OCI-M1 (cell line): ENCODE measurements at places on chromosomes 12 and 14.

- DNase-seq, result no peak
Observed at GRCh38 chr12:47841910-47842309, 22.2 kb upstream of the HDAC7 start.

- DNase-seq, result peak; percentile 82
Observed at GRCh38 chr12:26119391-26119989, 5.3 kb downstream of the BHLHE41 start.

DNA sequence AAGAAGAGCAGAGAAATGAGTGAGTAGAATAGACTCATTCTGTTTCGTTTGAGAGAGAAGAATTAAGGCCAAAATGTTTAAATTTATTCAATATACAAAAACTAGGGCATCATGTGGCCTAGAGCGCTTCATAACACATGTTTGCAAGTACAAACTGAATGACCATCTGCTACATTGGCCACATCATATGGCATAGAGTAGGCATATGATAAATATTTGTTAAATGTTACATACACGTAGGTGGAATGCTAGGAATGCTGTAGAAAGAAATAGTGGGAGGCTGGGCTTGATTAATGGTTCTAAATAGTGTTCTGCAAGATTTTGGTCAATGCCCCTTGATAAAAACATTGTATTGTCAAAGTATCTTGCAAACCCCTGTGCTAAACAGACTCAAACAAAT, 10.8 kb downstream of the MGP start:
- DNase-seq, result no peak

GRCh38 chr14:36028218-36028617, 148.3 kb downstream of the PTCSC3 start:
- no peak for DNase-seq

DNA sequence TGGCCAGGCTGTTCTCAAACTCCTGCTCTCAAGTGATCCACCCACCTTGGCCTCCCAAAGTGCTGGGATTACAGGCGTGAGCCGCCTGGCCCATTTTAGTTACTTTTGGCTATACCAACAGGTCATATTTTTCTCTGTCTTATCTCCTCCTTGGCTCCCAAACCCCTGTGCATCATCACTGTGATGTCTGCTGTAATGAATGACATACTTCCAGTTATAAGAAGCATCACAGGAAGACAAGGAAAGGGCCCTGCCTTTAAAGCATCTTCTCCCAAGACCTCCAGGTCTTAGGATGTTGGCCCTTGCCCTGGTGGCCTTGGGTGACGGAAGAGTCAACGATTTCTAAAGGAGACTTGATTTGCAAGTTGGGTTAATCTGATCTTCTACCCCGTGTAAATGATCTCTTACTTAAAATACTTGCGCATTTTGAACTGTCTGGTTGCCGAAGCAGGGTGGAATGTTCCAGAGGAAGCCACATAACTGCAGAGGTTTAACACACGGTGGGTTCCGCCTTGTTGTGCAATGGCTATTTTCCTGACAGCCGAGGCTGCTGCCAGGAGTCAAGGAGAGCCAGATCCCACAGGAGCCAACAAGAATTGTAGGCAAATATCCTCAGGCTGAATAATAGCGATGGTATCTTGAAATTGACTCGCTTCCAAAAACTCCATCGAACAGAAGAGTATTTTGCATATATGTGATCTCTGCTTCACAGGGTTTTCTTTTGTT, 55.7 kb upstream of the PLXNC1 start:
- no peak for DNase-seq

- DNase-seq, result no peak
Observed at GRCh38 chr14:79965896-79966295, 245.4 kb downstream of the DIO2 start.

DNA sequence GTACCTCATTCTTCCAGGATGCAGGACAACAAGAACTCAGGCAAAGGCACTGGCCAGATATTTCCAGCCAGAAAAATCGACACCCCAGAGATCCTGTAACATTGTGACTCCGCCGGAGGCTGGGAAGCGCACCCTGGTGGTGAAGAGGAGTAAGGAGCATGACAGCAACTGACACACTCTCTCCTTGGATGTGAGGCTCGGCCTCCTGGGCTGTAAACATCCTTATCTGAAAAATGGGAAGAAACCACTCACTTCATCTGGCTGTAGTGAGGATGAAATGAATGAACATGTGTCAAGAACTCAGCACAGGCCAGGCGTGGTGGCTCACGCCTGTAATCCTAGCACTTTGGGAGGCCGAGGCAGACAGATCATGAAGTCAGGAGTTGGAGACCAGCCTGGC, 27.5 kb downstream of the TCHP start:
- DNase-seq, result peak; percentile 11

- DNase-seq, result no peak
Observed at GRCh38 chr12:132218527-132218875, 74.2 kb downstream of the NOC4L start.

- DNase-seq, result peak; percentile 8
Observed at GRCh38 chr12:103518899-103519298, 23.1 kb upstream of the C12orf42 start.

DNA sequence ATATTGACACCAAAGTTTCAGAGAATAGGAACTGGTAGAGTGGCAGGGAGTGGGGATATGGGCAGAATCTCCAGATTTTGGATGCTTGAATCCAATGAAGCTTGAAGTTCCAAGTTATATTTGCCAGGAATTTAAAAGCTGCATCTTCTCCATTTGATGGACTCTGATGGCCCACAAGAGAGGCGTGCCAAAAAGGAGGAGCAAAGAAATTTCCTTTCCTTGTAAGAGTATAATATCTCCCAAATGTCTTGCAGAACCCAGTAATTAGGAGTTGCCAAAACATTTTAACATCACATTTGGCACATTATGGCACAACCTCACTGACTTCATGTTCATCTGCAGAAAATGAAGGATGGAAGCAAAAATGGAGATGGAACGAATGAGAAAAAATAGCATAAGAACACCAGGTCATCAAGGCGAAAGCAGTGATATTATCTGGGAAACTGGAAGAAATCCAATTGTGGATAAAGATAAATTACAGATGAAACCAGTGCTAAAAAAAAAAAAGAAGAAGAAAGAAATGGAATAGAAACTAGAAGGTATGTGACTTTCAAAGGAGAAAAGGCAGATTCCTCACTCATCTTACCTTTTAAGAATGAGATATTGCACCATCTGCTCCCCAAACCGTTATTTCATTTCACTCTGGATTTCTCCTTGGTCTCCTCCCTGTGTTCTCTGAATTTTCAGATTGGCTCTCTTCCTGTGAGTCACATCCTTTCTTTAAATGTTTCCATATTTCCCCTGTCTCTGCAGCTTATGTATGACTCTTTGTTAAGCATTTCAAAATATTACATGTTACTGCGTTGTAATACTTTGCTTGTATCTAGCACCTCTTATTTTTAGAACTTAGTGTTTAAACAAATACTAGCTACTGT, 13.5 kb upstream of the FLRT2 start:
- DNase-seq, result peak; percentile 20

- DNase-seq, result no peak
Observed at GRCh38 chr12:8970432-8970831, 18.9 kb upstream of the KLRG1 start.

- no peak for DNase-seq
Observed at GRCh38 chr12:70364695-70365397, 1.2 kb upstream of the KCNMB4 start.

DNA sequence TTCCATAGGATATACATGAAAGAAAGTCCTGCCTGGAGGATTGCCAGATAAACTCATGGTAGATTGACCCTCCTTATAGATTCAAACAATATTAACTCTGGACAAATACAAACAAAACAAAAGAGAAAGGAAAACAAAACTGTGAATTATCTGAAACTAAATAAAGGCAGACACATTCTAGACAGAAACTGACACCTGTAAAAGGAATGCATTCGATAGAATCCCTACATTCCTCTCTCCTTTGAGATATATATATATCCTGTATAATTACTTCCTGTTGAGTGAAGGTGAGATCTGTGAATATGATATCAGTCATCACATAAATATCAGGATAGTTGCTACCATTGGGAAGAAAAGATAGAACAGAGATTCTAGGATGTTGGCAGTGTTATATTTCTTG, 948.4 kb upstream of the ATXN7L3B start:
- DNase-seq, result no peak

DNA sequence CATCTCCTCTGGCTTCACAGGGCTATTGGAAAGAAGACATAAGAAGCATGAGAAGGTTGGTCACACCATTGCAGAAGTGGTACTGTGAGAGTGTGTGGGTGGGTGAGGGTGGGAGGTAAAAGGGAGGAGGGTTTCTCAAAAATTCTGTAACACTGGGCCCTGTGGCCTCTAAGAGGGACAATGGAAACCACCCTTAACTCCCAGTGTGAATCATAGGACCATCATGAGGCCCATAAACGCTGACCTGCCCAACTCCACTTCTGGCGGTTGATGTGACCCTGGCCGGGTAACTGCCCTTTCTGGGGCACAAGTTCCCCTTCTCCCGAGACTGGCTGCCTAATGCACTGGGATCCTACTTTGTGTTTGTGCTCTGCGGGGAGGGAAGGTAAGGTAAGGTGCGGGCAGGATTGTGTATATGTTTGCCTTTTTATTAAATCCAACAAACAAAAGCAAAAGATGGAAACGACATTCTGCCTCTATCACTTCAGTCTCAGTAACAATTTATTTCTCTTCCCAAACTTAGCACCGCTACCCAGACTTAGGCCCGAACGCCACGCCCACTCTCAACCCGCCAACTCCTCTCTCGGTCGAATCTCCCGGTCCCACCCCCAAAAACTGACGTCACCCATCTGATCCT, 551 bp downstream of the METTL1 start:
- peak; percentile 97 for DNase-seq

- no peak for DNase-seq
Observed at GRCh38 chr14:89476354-89476896, 59.4 kb upstream of the FOXN3 start.

DNA sequence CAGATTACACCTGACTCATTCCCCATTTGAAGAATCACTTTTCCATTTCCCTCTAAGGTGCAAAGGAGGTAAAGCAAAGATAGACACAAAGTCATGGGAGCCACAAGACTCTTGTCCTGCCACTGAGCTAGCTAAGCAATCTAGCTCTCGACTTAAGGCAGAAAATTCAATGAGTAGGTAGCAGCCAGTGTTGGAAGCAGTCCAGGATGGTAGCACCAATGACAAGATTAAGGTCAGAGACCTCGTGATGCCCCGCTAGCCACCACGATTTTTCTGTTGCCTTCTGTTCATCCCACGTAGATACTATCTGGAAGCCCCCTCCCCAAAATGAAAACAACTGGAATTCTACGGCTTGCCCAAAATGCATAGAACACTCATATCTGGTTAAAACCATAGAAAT, 1.4 kb downstream of the VAMP1 start:
- DNase-seq, result peak; percentile 26

DNA sequence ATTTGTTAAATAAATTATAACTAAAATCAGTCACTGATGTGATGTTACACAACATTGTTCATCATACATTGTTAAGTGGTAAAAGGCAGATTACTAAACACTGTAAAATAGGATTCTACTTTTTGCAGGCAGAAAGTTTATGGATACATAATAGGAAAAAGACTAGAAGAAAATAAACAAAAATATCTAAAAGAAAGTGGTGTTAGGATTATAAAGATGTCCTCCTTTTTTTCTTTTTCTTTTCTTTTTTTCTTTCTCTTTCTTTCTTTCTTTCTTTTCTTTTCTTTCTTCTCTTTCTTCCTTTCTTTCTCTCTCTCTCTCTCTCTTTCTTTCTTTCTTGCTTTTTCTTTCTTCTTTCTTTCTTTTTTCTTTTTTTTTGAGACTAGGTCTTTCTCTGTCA, 39.6 kb upstream of the HELB start:
- DNase-seq, result no peak

DNA sequence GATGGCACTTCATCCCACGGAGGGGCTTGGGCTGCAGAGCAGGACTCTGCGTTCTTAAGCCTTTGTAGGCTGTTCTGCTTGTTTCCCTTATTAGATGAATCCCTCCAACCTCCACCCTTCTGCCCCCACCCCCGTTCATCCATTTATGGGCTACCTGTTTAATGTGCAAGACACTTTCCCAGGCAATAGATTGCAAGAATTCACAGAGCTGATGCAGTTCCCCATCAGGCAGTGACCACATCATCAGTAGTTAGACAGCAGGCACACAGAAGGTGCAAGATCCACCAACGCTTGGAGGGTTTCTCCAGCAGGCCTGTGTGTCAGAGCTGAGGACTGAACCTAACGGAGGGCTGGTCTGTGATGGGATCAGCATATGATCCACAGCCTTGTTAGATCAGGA, 1.2 kb upstream of the C1R start:
- DNase-seq, result no peak

DNA sequence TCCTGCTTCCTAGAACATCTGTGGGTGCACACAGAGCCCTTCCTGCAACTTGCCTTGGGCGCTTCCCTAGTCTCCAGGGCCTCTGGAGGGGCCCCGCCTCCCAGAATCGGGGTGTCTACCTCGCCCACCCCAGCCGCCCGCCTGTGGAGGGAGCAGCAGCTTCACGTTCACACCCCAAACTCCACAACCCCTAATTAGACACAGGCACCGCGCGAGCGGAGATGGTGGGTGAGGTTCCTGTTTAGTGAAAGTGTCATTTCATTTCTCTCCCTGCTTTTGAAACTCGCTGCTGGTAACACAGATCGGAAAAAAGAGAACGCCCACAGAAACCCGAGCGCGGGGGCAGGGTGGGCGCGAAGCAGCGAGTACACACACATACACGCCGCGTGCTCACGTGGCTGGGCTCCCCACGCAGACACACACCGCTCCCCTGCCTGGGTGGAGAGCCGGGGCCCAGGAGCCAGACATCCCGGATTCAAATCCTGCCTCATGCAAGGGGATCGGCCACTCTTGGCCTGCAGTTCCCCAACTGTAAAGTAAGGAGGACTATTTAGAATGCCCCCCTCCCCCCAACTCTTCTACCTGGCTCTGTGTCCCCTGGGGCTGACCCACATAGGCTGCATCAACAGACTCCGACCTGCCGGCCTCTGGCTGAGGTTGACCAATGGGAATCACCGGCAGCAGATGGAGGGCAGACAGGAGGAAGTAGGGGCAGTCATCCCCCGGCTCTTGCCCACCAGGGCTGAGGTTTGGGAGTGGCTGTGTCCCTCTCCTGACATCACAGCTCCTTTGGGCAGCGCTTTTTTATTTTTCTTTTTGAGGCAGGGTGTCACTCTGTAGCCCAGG, 79.2 kb upstream of the NCOR2 start:
- no peak for DNase-seq

GRCh38 chr12:28026701-28027100, 54.2 kb upstream of the PTHLH start:
- peak; percentile 86 for DNase-seq
